ENCODE measurements at places on chromosomes 2 and 18. TPM values are rescaled to one million over a fixed set of nuclear protein-coding genes. Genes with fewer than 3 reads are reported as not detected.

- no peak overlapping the region for H3K4me3 ChIP-seq
- no peaks in the 10 kb centered on the region for H3K27me3 ChIP-seq
Observed at GRCh38 chr2:215796140-215796855, 217.1 kb downstream of the MREG start.

DNA sequence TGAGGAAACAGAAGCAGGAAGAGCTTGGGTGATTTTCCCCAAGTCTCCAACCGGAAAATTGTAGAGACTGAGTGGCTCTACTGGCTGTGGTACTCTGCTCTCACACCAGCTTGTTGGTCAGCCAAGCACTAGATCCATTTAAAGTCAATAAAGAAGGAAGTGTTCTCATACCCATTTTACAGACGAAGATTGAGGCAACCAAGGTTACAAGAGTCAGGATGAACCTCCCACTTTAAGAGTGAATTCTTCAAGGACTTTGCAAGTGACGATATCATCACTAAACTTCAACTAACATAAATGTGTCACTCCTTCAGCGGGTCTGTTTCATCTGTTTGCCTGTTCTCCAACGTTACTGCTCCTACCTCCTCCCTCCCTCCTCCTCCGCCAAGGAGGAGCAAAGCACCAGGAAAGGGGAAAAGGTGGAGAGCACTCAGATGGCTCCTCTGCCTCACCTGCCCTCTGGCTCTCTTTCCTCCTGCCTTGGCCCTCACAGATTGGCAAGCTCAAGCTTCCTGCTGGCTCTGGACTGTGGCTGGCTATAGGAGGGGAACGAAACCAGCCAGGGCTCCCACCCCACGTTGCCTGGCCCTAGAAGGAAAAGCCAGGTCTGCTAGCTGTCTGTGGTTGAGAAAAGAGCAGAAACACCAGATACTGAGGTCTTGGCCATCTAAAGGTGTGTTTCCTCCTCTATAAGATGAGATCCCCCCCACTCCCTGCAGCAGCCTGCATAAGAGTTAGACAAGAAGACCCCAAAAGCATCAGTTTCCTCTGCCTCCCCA is 3.6 kb upstream of the RAB11FIP5 start:
- H3K36me3 ChIP-seq, result no peaks in the 10 kb centered on the region
- H3K27ac ChIP-seq, result no peak overlapping the region
- no peak overlapping the region for H3K4me3 ChIP-seq
- DNase-seq, result no peak
- H3K4me1 ChIP-seq, result peaks cover 12% of the 10 kb centered on the region

DNA sequence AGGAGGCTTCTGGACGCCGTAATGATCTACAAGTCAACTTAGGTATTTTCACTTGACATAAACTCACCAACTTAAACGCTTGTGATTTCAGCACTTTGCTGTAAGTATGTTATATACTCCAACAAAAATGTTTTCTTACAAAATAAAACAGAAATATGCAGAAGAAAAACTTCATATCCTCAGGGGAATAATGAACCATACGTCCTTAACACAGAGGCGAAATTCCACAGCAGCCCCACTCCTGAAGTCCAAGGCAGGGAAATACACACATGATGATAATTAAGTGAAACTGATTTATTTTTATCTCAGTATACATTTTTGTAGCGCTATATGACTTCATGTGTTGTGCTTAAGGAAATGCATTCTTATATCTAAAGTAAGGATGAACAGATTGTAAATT is 335.4 kb upstream of the VWC2L start:
- H3K36me3 ChIP-seq, result no peaks in the 10 kb centered on the region
- H3K4me1 ChIP-seq, result no peaks in the 10 kb centered on the region
- no peaks in the 10 kb centered on the region for H3K27me3 ChIP-seq
- no peak overlapping the region for H3K4me3 ChIP-seq

- H3K27me3 ChIP-seq, result no peaks in the 10 kb centered on the region
- no peak overlapping the region for H3K27ac ChIP-seq
- no peaks in the 10 kb centered on the region for H3K4me1 ChIP-seq
- DNase-seq, result no peak
- no peaks in the 10 kb centered on the region for H3K36me3 ChIP-seq
Observed at GRCh38 chr18:29104671-29105070, 927.7 kb upstream of the CDH2 start.

Gene KYNU
- 2.8 TPM for total RNA-seq

- H3K36me3 ChIP-seq, result no peaks in the 10 kb centered on the region
- no peak overlapping the region for H3K4me3 ChIP-seq
- H3K27me3 ChIP-seq, result no peaks in the 10 kb centered on the region
Observed at GRCh38 chr2:58606799-58607198, 365.7 kb upstream of the FANCL start.

Gene GPAT2
- 0.67 TPM for total RNA-seq

- no peak for DNase-seq
- H3K27me3 ChIP-seq, result no peaks in the 10 kb centered on the region
- H3K4me1 ChIP-seq, result peaks cover 23% of the 10 kb centered on the region
- H3K27ac ChIP-seq, result no peak overlapping the region
- H3K36me3 ChIP-seq, result no peaks in the 10 kb centered on the region
Observed at GRCh38 chr2:98471402-98472131, 26.9 kb downstream of the INPP4A start.

GRCh38 chr18:3147935-3148554 is 71.7 kb downstream of the MYOM1 start:
- no peaks in the 10 kb centered on the region for H3K27me3 ChIP-seq
- no peak overlapping the region for H3K27ac ChIP-seq
- no peaks in the 10 kb centered on the region for H3K36me3 ChIP-seq
- no peak for DNase-seq
- H3K4me3 ChIP-seq, result no peak overlapping the region

Gene ELAC1
- total RNA-seq, result 7.4 TPM

GRCh38 chr2:147845411-147845971 is 662 bp downstream of the ACVR2A start:
- H3K4me3 ChIP-seq, result peak overlapping the region; percentile 72
- no peaks in the 10 kb centered on the region for H3K4me1 ChIP-seq
- H3K36me3 ChIP-seq, result no peaks in the 10 kb centered on the region
- H3K27ac ChIP-seq, result peak overlapping the region; percentile 97
- no peak for DNase-seq

- H3K27me3 ChIP-seq, result no peaks in the 10 kb centered on the region
- H3K36me3 ChIP-seq, result no peaks in the 10 kb centered on the region
- no peak overlapping the region for H3K27ac ChIP-seq
- DNase-seq, result no peak
- no peak overlapping the region for H3K4me3 ChIP-seq
Observed at GRCh38 chr2:230457793-230458192, 41.8 kb downstream of the SP100 start.

- no peak overlapping the region for H3K27ac ChIP-seq
- no peak overlapping the region for H3K4me3 ChIP-seq
- DNase-seq, result no peak
- no peaks in the 10 kb centered on the region for H3K4me1 ChIP-seq
Observed at GRCh38 chr2:191573216-191573615, 104.7 kb upstream of the NABP1 start.

Gene CYTIP
- total RNA-seq, result 20.2 TPM

Gene CCDC148
- total RNA-seq, result not detected

Gene SULT1C4
- not detected for total RNA-seq

DNA sequence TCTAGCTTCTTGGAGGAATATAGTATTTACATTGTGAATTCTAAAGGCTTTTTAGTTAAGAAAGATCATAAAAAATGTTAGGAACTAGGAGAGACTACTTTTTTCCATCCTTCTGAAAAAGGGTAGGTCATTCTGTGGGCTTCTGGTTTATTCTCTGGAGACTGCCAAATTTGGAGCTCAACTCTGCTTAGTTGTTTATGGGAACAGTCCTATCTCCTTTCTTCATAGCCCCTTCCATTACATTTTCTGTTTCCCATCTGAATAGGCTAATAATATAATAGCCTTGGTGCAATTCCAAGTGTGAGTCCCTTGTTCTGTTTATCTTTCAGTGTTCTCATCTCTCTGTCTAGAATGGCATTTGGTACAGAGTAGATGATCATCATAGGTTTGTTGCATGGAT is 15.6 kb downstream of the LAMA3 start:
- no peak overlapping the region for H3K4me3 ChIP-seq
- H3K36me3 ChIP-seq, result no peaks in the 10 kb centered on the region
- DNase-seq, result no peak
- no peak overlapping the region for H3K27ac ChIP-seq

Gene UPP2
- not detected for total RNA-seq

DNA sequence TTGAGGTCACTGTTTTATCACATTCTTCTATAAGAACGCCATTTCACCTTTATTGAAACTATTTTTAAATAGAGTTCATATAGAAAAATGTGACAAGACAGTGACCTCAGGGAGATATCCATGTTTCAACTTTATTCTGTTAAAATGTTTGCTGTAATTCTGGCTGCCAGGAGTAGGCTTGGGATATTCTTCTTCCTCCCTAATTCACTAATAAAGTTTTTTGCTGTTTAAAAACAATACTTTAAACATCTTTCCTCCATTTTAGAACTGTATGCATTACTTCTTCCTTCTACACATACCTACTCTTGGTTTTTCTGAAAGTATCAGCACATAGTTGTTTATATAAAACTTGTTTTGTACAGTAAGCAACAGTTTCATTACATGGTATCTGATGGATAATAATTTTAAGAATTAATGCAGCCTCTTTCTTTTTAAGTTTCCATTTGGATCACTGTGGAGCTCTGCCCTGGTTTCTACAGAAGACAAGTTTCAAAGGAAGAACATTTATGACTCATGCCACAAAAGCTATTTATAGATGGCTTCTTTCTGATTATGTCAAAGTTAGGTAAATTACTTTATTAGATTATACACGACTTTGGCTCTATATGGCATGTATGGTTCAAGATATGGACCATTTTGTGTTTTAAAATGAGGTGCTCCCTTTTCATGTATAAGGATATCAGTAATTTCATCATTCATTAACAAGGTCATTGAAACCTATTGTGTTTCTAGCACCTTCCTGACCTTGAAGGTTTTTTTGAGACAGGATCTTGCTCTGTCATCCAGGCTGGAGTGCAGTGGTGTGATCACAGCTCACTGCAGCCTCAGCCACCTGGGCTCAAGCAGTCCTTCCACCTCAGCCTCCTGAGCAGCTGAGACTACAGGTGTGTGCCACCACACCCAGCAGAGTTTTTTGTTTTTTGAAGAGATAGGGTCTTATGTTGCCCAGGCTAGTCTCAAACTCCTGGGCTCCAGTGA is 7.2 kb downstream of the CPSF3 start:
- H3K4me3 ChIP-seq, result no peak overlapping the region
- no peak overlapping the region for H3K27ac ChIP-seq
- no peaks in the 10 kb centered on the region for H3K4me1 ChIP-seq
- H3K27me3 ChIP-seq, result no peaks in the 10 kb centered on the region

- no peaks in the 10 kb centered on the region for H3K36me3 ChIP-seq
- no peaks in the 10 kb centered on the region for H3K27me3 ChIP-seq
- H3K4me3 ChIP-seq, result no peak overlapping the region
- no peaks in the 10 kb centered on the region for H3K4me1 ChIP-seq
Observed at GRCh38 chr18:23067236-23067635, 68.0 kb upstream of the CABLES1 start.

DNA sequence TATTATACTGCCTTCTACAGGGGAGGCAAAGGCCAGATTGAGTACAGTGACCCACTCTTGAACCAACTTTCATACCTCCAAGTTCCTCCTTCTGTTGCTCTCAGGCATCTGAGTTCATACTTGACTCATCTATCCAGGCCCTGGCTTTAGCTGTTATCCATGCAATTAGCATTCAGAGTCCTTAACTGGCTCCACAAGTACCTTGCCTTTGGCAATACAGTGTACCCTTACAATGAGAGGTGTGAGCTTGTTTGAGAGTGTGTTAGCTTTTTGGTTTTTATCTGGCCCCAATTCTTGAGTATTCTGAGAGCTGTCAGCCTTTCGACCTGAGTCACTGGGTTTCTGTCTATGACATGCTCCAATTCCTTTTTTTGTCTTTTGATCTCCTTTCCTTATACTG is 60.2 kb downstream of the EHD3 start:
- no peak overlapping the region for H3K4me3 ChIP-seq
- H3K27me3 ChIP-seq, result no peaks in the 10 kb centered on the region
- no peak overlapping the region for H3K27ac ChIP-seq
- H3K36me3 ChIP-seq, result no peaks in the 10 kb centered on the region

GRCh38 chr2:12059616-12060441 is 313.4 kb downstream of the LPIN1 start:
- no peaks in the 10 kb centered on the region for H3K36me3 ChIP-seq
- no peak overlapping the region for H3K27ac ChIP-seq
- no peak for DNase-seq
- H3K4me3 ChIP-seq, result no peak overlapping the region
- H3K4me1 ChIP-seq, result peaks cover 11% of the 10 kb centered on the region

DNA sequence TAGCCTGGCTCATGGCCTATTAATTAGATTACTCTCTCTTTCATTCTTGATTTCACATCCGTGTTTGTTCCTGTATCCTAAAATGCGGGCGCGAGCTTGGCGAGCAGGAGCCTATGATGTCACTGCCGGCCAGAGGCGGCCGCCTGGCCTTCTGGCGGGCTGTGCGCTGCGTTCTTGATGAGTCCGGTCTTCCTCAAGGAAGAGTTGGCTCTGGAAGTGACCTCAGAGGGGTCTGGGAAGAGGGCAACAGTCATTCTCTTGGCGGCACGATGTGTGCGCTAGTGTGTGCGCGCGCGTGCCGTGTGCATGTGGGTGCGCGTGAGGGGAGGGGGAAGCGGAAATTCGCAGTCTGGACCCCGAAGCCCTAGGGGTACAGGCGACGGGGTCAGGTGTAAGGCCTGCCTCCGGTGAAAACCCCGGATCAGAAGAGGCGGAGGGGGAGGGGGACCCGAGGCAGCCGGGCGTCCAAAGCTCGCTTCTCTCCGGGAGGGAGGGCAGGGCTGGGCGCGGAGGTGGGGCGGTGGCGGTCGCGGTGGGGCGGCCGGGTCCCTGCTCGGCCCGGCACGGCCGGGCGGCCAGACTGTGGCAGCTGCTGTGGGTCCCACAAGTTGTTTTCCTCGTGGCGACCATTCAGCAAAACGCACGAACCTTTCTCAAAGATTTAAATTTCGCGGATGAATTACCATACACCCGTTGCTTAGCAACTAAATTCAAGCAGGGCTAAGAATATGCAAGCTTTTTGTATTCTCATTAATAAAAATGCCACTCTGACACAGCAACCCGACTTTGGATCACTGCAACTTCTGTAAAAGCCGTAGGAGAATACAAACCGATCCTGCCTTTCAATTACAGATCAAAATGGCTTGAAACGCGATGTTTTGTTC is 8.4 kb downstream of the POU3F3 start:
- H3K27ac ChIP-seq, result no peak overlapping the region
- H3K27me3 ChIP-seq, result no peaks in the 10 kb centered on the region
- H3K4me3 ChIP-seq, result peak overlapping the region; percentile 6
- H3K36me3 ChIP-seq, result no peaks in the 10 kb centered on the region
- H3K4me1 ChIP-seq, result no peaks in the 10 kb centered on the region

GRCh38 chr2:5725794-5726463 is 33.7 kb downstream of the SOX11 start:
- H3K27ac ChIP-seq, result no peak overlapping the region
- no peak overlapping the region for H3K4me3 ChIP-seq

Gene SP9
- total RNA-seq, result not detected

- H3K36me3 ChIP-seq, result no peaks in the 10 kb centered on the region
- H3K27ac ChIP-seq, result peak overlapping the region; percentile 25
- DNase-seq, result peak; percentile 59
- no peaks in the 10 kb centered on the region for H3K4me1 ChIP-seq
- H3K27me3 ChIP-seq, result no peaks in the 10 kb centered on the region
- H3K4me3 ChIP-seq, result no peak overlapping the region
Observed at GRCh38 chr2:62313449-62314227, 117.7 kb downstream of the B3GNT2 start.

Gene GPATCH11
- total RNA-seq, result 3.7 TPM

Gene LOXHD1
- total RNA-seq, result not detected

Data from Peyer's patch (tissue), 4 donors.